Stimulated activated CD4-positive, alpha-beta T cell treated with anti-CD3 and anti-CD28 coated beads, Interleukin-4, amount 100 ng/mL, for 4 hours (primary cell): ENCODE measurements at places on chromosomes 3 and 15.

DNA sequence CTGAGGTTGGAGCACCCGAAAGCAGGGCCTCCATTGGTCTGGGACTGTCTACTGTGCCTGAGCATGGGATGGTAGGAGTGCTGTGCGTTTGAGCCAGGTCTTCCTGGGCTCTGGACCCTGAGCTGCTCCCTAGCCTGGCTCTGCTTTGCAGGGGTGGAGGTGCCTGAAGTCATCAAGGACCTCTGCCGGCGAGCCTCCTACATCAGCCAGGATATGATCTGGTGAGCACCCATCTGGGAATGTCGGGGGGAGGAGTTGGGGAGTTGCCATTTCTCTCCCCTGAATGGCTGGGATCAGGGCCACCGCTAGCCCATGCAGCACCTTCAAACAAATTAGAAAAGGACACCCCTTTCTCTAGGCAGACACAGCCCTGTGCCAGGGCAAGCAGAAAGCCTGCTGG, 20.7 kb downstream of the DUOX1 start:
- DNase-seq, result no peak

DNA sequence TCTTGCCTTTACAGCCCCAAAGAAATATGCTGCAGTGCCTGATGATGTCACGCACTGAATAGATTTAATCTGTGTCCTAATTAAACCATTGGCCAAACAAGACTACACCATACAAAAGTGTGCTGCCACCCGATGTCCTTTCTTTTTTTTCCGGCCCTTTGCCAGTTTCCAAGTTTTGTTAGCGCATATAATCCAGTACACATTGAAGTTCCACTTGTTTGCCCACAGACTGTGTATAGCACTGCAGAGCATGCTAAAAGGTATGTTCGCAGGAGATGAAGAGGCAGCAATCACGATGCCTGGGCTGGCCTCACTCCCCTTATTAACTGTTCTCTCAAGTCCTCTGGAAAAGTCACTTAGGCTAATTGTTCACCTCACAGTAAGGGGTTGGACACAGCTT, 26.8 kb downstream of the MRPS25 start:
- no peak for DNase-seq

DNA sequence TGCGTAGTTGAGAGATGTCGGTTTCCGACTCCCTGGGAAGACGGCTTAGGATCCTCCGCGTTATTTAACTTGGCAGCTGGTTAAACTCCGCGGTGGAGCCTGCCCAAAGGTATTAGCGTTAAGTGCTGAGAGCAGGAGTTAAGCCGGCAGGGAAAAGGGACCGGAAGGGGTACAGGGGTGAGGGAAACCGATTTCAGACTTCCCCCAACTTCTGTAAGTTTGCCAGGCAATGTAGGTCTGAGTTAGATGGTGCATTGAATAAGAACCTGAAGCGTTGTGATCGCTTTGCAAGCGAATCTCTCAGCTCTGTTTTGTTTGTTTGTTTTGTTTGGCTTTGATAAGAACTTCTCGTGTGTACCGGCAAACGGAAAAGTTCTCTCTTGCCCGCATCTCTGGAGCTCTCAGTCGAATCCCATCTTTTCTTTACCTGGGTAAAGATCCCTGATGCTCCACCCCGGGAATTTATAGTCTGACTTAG, 6.0 kb upstream of the FEZF2 start:
- DNase-seq, result no peak

DNA sequence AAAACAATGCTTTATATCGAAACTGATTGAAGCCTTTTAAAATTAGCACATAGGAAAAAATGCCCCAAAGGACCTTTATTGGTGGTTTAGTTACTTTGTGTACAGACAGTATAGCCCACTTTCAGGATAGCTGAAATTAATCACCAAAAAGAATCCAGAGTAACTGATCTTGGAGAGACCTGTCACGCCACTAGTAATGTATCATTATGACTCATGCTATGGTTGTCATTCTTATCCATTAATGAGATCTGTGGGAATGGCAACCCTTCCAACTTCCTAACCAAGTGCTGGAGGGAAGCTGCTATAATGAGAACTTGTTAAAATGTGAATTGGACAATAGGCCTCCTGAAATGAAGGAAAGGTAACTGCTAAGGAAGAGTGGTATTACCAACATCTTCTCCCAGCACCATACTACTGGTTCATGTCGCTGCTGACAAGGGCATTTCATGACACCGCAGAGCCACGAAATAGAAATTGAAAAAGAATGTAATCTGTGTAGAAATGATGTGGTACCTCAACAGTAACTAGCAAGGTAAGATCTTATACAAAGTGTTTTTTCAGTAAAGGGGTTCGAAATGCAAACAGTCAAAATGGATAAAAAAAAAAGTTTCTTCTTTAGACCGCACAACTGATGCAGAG, 7.1 kb upstream of the EMC4 start:
- DNase-seq, result no peak

DNA sequence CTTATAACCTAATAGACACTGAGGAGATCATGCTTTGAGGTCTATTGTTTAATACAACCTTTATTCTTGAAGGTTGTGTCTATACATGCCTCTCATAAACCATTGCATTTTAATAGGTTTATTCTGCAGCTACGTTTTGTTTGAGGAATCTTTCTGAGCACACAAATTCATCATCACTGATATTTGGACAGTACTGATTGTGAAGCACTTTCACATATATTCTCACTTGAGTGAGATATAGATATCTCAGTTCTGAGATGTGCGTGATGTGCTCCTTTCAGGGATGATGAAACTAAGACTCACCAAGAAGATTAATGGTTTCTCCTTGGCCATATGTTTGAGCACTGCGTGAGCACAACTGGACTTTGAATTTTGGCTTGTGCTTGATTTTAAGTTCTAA, 374.4 kb downstream of the LPP start:
- DNase-seq, result no peak

DNA sequence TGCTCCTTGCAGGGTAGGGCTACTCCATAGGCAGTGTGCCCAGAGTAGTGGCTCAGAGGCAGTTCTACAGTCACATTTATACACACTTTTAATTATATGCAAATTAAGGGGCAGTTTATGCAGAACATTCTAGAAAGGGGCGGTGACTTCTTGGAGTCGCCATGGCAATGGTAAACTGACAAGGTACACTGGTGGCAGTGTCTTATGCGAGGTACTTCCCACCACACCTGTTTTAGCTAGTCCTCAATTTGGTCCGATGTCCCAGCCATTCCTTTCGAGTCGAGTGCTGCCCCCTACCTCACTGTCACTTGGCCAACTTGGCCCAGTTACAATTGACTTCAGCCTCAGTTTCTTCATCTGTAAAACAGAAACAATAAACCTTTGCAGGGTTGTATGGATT, 3.8 kb upstream of the IRAK2 start:
- no peak for DNase-seq

DNA sequence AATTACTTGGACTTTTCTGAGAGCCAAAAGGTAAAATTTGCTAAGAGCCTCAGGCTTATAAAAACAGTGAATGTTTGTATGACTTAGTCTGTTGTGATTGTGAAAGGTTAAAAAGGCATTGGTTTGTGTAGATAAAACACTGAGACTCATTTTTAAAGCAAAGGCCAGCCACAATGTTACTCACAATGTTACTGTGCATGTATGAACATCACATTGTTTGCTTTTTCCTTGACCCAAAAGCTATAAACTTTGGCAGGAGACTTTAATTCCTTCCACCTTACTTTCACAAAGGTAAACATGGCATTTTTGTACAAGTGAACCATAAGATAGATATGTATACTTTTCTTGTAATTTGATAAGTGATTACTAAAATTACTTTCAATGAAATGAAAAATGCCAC, 70.5 kb downstream of the NPAP1 start:
- DNase-seq, result no peak

GRCh38 chr15:58590236-58590635, 158.4 kb downstream of the LIPC start:
- no peak for DNase-seq

- DNase-seq, result no peak
Observed at GRCh38 chr3:104987859-104988258, 378.9 kb upstream of the ALCAM start.

DNA sequence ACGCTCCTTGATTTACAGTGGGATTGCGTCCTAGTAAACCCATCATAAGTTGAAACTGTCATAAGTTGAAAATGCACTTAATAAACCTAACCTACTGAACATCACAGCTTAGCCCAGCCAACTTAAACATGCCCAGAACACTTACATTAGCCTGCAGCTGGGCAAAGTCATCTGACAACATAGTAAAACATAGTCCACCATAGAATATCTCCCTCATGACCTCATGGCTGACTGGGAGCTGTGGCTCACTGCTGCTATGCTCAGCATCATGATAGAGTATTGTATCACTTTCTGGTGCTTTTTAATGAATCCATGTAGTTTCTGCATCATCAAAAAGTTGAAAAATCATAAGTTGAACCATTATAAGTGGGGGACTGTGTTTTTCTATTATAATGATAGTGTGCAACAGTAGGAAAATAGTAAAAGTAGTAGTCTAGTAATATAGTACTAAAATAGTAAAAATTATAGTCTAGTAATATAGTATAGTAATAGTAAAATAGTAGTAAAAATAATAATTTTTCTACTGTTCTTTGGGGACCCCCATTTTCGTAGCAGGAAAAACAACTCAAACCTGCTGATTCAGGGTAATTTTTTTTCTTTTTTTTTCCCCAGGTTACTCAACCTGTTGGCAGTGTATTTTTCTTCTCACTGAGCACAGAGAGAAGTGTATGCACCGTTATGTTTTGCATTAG, 233.5 kb downstream of the MYRIP start:
- DNase-seq, result no peak

DNA sequence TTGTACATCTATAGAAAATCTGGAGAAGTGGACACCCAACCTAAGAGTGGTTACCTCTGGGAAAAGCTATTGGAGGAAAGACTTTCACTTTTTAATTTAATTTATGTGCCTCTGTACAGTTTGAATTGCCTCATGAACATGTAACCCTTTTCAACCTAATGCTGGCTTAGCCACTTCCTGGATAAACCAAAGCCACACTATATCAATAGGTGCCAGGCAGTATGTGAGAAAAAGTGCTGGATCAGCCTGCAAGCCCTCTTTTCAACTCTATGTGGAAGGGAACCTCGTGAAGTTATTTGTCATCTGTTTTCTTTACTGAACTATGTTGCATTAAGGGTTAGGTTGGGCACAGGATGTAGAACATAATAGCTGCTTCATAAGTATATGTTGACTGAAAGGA, 9.3 kb upstream of the TOPAZ1 start:
- DNase-seq, result no peak

DNA sequence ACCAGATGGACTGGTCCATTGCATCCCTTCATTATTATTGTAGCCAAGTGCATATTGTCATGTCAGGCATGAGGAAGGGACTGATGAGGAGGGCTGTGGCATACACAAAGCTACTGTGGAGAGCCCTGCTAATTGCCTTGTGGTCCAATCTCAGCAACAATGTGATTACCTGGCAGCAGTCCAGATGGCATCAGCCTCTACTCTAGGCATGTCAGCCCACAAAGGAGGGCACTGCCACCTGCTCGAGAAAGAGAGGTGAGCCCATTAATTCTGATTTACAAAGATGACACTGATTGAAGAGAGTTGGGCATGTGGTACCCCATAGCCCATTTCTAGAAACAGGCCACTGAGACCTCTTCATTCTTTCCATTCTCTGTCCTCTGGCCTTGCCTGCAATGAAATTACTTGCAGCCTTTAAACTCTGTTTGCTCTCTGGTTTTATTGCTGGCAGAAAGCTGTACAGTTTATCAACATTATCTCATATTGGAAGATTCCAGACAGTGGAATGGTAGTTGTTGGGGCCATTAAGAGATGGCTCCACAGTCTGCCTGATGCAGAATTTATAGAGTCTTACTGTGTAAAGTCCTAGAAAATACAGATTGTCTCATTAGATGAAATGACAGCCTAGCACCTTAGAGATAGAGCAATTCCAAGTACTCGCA, 307.7 kb downstream of the ARPP21 start:
- DNase-seq, result no peak
